Vagina (tissue), 2 donors: ENCODE measurements at places on chromosomes 13 and 19. TPM values are rescaled to one million over a fixed set of nuclear protein-coding genes. Genes with fewer than 3 reads are reported as not detected.
A peak's percentile ranks its signal among the peaks of the same experiment; 100 is the strongest.

The ZSCAN1 gene
- not detected for total RNA-seq

The LRP3 gene
- 20.6 TPM for total RNA-seq

The INTS6 gene
- 56.2 TPM for total RNA-seq

The ZNF625 gene
- total RNA-seq = 6.6 TPM

The SPACA4 gene
- total RNA-seq = 3.9 TPM

The PTGIR gene
- 10.8 TPM for total RNA-seq

GRCh38 chr13:94196413-94196812 lies 283.1 kb downstream of the DCT start:
- no peak overlapping the region for H3K27ac ChIP-seq
- no peaks in the 10 kb centered on the region for H3K27me3 ChIP-seq
- H3K36me3 ChIP-seq = no peaks in the 10 kb centered on the region
- no peaks in the 10 kb centered on the region for H3K4me1 ChIP-seq
- H3K4me3 ChIP-seq = no peak overlapping the region

GRCh38 chr13:90416519-90416918 lies 931.0 kb upstream of the MIR17HG start:
- H3K36me3 ChIP-seq = no peaks in the 10 kb centered on the region
- H3K27ac ChIP-seq = no peak overlapping the region
- H3K27me3 ChIP-seq = no peaks in the 10 kb centered on the region
- H3K4me3 ChIP-seq = no peak overlapping the region

DNA sequence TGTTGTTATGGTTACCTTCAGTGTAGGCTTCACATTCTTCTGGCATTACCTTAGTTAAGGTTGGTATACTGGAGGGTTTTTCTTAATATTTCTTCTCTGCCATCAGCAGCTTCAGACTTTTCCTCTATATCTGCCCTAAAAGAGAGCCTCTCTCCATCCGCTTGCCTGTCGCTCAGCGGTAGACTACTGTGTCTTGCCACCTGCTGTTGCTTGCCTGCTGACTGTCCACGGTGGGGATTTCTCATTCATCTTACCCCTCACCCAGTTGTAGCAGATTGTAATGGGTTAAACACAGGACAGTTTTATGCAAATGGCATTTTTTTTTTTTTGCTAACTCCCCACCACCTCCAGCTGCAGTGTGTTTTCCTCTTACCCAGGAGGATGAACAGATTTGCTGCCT lies 577.2 kb downstream of the SLITRK5 start:
- H3K36me3 ChIP-seq = no peaks in the 10 kb centered on the region
- no peak for DNase-seq
- H3K4me1 ChIP-seq = no peaks in the 10 kb centered on the region
- no peak overlapping the region for H3K4me3 ChIP-seq

- H3K4me1 ChIP-seq = peaks cover 15% of the 10 kb centered on the region
- H3K36me3 ChIP-seq = no peaks in the 10 kb centered on the region
- no peak for DNase-seq
- peak overlapping the region; percentile 79 for H3K27ac ChIP-seq
- H3K4me3 ChIP-seq = peak overlapping the region; percentile 40
Observed at GRCh38 chr19:1324806-1325567, 39.3 kb downstream of the EFNA2 start.

DNA sequence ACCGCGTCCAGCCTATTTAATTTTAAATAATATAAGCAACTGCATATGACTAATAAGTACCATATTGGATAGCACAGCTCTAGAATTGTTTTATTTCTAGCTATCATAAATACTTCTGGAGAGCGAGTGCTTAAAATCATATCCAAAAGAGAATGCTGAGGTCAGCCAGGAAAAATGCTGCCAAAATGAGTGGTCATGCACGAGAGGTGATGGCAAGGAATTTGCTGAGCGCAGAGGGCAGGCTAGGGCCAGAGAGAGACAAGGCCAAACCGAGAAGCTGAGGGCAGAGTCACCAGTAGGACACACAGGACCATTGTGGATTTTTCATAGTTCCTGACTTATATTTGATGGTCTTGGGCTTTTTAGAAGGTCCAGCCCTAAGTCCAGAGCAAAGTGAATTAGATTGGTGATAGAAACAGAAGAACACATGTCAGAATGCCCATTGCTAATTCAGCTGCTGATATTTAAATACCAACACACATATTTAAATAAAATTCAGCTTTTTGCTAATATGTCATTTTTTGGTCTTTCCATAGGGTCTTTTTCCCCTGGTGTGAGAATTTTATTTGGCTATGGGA lies 33.6 kb upstream of the UBL3 start:
- no peaks in the 10 kb centered on the region for H3K36me3 ChIP-seq
- H3K4me3 ChIP-seq = no peak overlapping the region
- H3K4me1 ChIP-seq = no peaks in the 10 kb centered on the region
- no peaks in the 10 kb centered on the region for H3K27me3 ChIP-seq
- no peak overlapping the region for H3K27ac ChIP-seq
- DNase-seq = no peak

DNA sequence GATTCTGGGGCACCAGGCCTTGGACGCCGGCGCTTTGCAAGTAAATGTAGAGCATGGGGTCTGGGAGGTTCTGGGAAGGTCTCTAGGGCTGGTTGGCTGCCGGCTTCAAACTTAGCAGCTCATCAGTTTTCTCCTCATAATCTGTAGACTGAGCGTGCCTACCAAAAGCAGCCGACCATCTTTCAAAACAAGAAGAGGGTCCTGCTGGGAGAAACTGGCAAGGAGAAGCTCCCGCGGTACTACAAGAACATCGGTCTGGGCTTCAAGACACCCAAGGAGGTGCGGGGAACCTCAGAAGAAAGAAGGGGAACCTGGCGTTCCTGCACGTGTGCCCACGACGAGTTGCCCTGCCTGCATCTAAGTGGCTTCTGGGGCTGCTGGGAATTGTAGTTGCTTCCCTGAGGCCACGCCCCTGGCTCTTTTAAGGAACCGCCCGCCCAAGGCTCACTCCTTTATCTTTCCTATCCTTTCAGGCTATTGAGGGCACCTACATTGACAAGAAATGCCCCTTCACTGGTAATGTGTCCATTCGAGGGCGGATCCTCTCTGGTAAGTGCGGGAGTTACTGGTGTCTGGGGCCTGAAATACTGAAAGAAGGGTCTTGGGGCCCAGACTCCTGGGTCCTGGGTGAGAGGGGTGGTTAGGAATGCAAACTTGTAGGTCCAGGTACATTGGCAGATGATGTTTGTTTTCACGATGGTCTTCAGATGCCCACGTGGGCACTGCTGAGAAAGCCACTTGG lies 984 bp downstream of the RPS11 start:
- H3K4me3 ChIP-seq = peak overlapping the region; percentile 52
- H3K27ac ChIP-seq = peak overlapping the region; percentile 93
- H3K4me1 ChIP-seq = peaks cover 45% of the 10 kb centered on the region
- peaks cover 39% of the 10 kb centered on the region for H3K36me3 ChIP-seq

DNA sequence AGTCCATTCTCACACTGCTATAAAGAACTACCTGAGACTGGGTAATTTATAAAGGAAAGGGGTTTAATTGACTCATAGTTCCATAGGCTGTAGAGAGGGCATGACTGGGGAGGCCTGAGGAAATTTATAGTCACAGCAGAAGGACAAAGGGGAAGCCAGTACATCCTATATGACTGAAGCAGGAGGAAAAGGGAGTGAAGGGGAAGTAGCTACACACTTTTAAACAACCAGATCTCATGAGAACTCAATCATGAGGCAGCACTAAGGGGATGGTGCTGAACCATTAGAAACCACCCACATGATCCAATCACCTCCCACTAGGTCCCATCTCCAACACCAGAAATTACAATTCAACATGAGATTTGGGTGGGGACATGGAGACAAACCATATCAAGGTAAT lies 209.1 kb downstream of the DIAPH3 start:
- no peak overlapping the region for H3K4me3 ChIP-seq
- no peak overlapping the region for H3K27ac ChIP-seq
- H3K36me3 ChIP-seq = no peaks in the 10 kb centered on the region

DNA sequence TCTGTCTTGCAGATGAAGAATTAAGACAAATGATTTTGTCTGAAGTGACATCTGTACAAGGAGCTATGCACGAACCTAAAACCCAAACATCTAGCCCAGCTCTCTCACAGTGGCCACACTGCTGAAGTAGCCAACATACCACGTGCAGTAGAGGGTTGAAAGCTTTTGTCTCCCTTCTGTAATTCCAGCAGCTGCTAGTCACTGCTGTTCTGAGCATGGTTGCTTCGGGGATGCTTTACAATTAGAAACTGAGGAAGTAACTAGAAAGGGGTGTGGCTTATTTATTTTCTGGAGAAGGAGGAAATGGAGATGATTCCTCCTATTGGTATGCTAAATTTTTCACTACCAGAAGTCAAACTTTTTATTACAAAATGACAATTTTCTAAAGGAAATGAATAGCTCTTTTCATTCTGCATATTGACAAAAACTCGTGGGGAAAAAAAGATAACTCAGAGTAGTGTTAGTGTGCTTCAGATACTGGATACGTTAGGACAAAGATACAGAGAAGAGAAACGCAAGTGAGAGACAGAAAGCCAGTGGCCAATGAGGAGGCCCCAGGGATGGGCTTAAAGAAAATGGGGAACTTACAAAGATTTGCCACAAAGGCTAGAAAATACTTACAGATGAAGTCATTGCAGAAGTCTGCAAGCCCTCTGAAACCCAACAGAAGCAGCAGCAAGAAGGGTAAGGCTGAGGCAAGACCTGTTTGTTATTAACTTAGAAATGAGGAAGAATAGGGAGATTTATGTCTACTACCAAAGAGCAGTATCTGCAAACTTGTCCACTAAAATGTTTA lies 192.7 kb upstream of the MIR17HG start:
- no peaks in the 10 kb centered on the region for H3K27me3 ChIP-seq
- no peaks in the 10 kb centered on the region for H3K36me3 ChIP-seq
- H3K4me3 ChIP-seq = no peak overlapping the region

DNA sequence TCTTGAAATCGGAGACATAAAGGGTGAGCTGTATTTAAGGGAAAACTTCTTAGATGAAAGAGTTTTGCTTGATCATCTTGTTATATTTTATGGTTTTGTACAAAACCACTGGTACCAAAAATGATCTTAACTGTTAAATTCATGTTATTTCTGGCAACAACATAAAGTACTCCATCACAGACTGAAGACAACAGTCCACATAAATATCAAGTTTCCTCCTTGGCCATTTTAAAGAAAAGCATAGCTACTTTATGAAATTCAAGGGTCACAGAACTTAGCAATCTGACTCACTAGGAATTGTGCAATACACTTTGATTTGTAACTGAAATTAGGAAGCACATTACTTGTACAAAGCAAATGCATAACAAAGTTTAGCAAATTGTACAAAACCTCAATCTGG lies 66.3 kb downstream of the TBC1D4 start:
- H3K4me1 ChIP-seq = peaks cover 20% of the 10 kb centered on the region
- H3K27me3 ChIP-seq = no peaks in the 10 kb centered on the region
- no peak for DNase-seq
- no peak overlapping the region for H3K4me3 ChIP-seq

DNA sequence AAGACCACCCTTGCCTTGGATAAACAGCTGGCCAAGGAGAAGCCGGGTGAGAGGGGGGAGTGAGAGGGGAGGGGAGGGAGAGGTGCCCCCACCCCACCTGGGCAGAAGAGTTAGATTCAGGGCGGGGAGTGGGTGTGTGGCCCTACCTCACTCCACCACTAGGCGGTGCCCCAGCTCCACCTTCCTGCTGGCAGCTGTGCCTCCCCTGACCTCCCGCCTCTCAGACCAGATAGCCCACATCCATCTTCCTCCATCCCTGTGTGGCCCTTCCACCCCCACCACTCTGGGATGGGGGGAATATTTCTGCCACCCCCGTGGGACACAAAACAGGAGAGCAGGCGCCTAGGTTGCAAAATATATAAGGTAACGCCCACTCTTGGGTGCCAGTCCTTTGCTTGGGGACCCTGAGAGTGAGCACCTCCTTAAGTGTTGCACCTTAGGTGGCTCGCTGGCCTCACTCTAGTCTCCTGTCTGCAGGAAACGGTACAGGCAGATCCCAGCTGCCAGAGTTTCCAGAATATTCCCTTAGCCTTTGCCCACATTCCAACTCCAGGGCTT lies 13.8 kb upstream of the EHD2 start:
- H3K27ac ChIP-seq = no peak overlapping the region
- H3K4me3 ChIP-seq = no peak overlapping the region
- H3K27me3 ChIP-seq = no peaks in the 10 kb centered on the region
- H3K4me1 ChIP-seq = no peaks in the 10 kb centered on the region
- peaks cover 44% of the 10 kb centered on the region for H3K36me3 ChIP-seq
- no peak for DNase-seq

- H3K27me3 ChIP-seq = no peaks in the 10 kb centered on the region
- peaks cover 9% of the 10 kb centered on the region for H3K4me1 ChIP-seq
- DNase-seq = no peak
- H3K36me3 ChIP-seq = no peaks in the 10 kb centered on the region
Observed at GRCh38 chr19:50639121-50640112, at the start of gene SYT3. Gene SYT3, minus strand, starts transcription at chr19:50639881. Its CDS starts 2,470 bp downstream, at chr19:50637411.

GRCh38 chr13:82947191-82947621 lies 935.1 kb downstream of the SLITRK1 start:
- H3K4me3 ChIP-seq = no peak overlapping the region
- no peak overlapping the region for H3K27ac ChIP-seq
- no peaks in the 10 kb centered on the region for H3K36me3 ChIP-seq
- no peaks in the 10 kb centered on the region for H3K4me1 ChIP-seq

DNA sequence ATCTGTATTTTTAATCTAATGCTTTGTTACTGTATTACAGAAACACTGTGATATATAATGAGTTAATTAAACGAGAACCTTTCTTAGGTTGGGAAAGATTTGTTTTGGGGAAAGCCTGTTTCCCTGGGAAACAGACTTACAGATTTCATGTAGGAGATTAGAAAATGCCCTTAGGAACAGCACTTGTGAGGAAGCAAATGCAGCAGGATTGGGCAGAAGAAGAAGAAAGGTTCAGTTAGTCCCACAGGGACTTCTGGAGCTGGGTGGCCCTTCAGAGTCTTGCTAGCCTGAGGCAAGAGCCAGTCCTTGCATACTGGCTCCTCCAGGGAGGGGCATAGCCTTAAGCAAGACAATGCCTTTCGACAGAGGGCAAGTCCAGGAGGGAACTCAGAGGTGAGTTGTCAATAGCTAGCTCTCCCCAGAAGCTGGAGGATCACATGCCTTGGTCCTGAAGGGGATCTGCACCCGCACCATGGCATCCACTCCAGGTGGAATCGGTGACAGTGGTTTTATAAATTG lies 36.8 kb downstream of the N4BP2L1 start:
- no peaks in the 10 kb centered on the region for H3K27me3 ChIP-seq
- DNase-seq = no peak
- no peaks in the 10 kb centered on the region for H3K4me1 ChIP-seq
- no peak overlapping the region for H3K4me3 ChIP-seq
- H3K27ac ChIP-seq = no peak overlapping the region
- H3K36me3 ChIP-seq = no peaks in the 10 kb centered on the region

GRCh38 chr19:45306518-45307027 lies 16.1 kb downstream of the CKM start:
- no peaks in the 10 kb centered on the region for H3K27me3 ChIP-seq
- DNase-seq = no peak
- H3K4me3 ChIP-seq = no peak overlapping the region
- H3K36me3 ChIP-seq = no peaks in the 10 kb centered on the region
- H3K27ac ChIP-seq = no peak overlapping the region
- peaks cover 7% of the 10 kb centered on the region for H3K4me1 ChIP-seq
